ENCODE measurements at places on chromosomes 12 and 14. TPM values are rescaled to one million over a fixed set of nuclear protein-coding genes. Genes with fewer than 3 reads are reported as not detected.

DNA sequence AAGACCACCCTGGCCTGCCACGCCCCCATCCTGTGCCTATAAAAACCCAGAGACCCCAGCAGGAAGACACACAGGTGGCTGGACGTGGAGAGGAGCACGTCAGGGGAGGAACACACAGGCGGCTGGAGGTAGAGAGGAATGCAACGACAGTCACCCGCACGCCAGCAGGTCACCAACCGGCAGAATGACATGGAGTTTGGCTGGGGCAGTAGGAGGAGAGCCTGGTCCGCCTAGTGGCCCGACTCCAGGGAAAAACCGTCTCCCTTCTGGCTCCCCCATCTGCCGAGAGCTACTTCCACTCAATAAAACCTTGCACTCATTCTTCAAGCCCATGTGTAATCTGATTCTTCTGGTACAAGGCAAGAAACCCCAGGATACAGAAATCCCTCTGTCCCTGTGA, 62.7 kb upstream of the KCNH3 start:
- DNase-seq = peak; percentile 38
- H3K27me3 ChIP-seq = no peaks in the 10 kb centered on the region
- H3K4me1 ChIP-seq = 0 out of 2 replicates have a peak, but pooled peaks cover 12% of the 10 kb centered on the region
- no peak overlapping the region for H3K27ac ChIP-seq

DNA sequence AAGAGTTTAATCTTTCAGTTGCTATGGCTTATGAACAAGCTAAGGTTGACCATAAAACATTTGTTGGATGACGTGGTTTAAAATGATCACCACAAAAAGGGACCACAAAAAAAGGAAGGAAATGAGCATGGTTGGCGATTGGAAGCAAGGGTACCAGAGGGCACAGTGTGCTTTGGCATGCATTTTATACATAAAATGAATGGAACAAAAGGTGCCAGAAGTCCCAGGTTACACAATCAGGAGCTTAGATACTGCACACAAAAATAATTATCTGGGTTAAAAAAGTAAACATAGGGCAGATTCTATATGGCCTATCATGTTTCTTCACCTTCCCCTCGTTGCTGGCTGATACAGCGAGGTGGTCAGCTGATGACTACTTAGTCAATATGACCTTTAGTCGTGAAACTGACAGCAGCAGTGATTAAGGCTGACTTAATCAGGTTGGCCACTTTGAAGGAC, 50.7 kb downstream of the ZC3H14 start:
- DNase-seq = no peak
- H3K4me1 ChIP-seq = peaks cover 8% of the 10 kb centered on the region
- H3K27me3 ChIP-seq = no peaks in the 10 kb centered on the region
- H3K27ac ChIP-seq = no peak overlapping the region

Gene ADAM21
- total RNA-seq = not detected

GRCh38 chr12:7127916-7128626, 618 bp downstream of the RBP5 start:
- no peak overlapping the region for H3K27ac ChIP-seq
- no peaks in the 10 kb centered on the region for H3K27me3 ChIP-seq
- H3K36me3 ChIP-seq = no peaks in the 10 kb centered on the region
- no peak for DNase-seq

GRCh38 chr14:94458096-94458495, 5.5 kb upstream of the SERPINA11 start:
- no peak overlapping the region for H3K27ac ChIP-seq
- no peaks in the 10 kb centered on the region for H3K27me3 ChIP-seq
- no peak overlapping the region for H3K4me3 ChIP-seq
- no peaks in the 10 kb centered on the region for H3K36me3 ChIP-seq

DNA sequence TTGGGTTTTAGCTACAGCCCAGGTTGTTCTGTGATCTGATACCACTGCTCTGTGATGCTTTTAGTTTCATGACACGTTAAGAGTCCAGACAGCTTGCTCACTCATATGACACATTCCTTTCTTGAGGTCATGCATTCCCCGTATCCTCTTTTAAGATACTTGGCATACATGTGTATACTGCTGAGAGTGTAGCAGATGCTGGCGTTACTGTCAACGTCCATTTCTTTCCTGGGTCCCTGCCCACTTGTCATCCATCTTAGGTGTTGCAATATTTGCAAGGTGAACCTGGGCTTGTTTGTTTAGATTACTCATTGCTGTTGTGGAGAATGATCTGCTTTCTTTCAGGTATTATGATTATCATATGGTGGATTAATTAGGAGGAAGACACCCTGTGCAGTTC, 9.1 kb upstream of the EMP1 start:
- no peaks in the 10 kb centered on the region for H3K36me3 ChIP-seq
- no peaks in the 10 kb centered on the region for H3K27me3 ChIP-seq
- H3K27ac ChIP-seq = no peak overlapping the region
- no peak overlapping the region for H3K4me3 ChIP-seq

DNA sequence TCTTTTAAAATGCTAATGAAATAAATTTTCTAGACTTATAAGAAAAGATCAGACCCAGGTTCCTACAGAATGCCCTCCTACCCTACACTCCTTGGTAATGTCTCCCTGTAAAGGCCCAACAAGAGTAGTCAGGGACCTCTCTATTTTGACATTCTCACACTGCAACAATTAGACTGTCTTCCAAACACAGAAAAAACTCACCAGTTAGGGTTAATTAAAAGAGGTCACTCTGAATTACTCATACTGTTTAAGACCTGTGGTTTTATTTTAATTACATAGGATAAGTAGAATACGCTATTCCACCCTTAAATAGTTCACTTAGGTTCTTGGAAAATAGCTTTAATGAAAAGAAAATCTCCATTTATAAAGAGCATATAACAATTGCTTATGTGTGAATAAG, 142.4 kb downstream of the ITPR2 start:
- H3K4me1 ChIP-seq = peaks cover 24% of the 10 kb centered on the region
- no peaks in the 10 kb centered on the region for H3K27me3 ChIP-seq

Gene PTMS
- 111 TPM for total RNA-seq

Gene KRT79
- total RNA-seq = 0.21 TPM

GRCh38 chr14:61467296-61467695, 145.9 kb downstream of the PRKCH start:
- H3K4me1 ChIP-seq = peaks cover 64% of the 10 kb centered on the region
- DNase-seq = no peak
- H3K36me3 ChIP-seq = no peaks in the 10 kb centered on the region

Gene GOLT1B
- 41.7 TPM for total RNA-seq

Gene MYO1A
- not detected for total RNA-seq

DNA sequence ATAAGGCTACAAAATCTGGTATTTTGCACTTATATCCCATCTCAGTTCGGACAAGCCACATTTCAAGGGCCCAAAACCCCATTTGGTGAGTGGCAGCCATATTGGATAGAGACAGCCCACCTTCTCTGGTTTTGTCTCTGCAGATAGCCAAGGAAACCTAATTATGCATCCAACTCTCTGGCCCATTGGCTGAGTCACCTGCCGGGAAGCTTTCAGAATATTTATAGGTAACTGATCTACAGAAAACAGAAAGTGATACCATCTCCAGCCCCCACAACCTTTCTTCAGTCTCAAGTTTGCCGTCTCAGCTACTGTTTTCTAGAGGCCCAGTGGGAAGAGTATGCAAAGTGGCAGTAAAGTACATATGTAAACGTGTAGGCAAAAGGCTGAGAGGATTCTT, 33.7 kb upstream of the PPP1CC start:
- no peak overlapping the region for H3K4me3 ChIP-seq
- H3K4me1 ChIP-seq = no peaks in the 10 kb centered on the region
- H3K27me3 ChIP-seq = no peaks in the 10 kb centered on the region

Gene MFAP5
- total RNA-seq = 0.90 TPM

Data from GM23338 (cell line).